ENCODE measurements at places on chromosomes 4 and X.

- no peak for DNase-seq
Observed at GRCh38 chr4:159152181-159152580, 49.3 kb downstream of the RAPGEF2 start.

- DNase-seq: no peak
Observed at GRCh38 chr4:10106421-10107039, 10.1 kb downstream of the WDR1 start.

- DNase-seq: no peak
Observed at GRCh38 chrX:131058136-131058868, at the start of gene ARHGAP36. Gene ARHGAP36 (plus strand): TSS chrX:131058346. CDS start chrX:131081666, 23,320 bp downstream.

DNA sequence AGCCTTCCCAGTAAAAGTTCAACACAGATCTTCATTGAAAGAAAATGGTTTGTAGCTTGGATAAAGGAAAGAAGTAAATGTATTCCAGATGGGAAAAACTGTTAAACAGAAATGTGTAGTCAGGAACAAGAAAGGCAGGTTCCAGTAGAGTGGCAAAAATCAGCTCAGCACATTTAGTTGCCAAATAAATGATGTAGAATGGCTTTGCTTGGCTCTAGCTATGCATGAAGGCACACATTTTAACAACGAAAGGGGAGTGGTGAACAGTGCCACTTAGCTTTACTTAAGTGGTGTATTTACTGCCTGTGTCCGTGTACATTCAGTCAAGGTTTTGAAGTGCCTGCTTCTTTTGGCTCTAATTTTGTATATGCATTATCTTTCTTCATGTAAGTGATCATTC lies 644.5 kb upstream of the ATOH1 start:
- DNase-seq: no peak

DNA sequence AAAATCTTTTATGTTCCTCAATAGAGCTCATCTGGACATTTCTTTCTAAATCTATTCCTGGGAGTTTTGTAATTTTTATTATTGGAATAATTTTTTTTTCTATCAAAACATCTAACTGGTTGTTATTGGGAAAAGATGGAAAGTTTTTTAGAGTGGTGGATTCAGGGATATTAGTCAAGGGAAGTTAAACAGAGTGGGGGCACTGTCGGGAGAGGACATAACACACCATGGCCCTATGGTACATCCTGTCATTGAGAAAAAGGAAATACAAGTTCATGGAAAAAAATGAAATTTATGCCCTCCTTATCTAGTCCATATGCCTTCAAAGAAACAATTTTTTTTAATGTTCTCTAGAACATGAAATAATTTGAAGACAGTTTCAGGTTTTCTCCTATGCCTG lies 96.3 kb upstream of the TSPAN5 start:
- no peak for DNase-seq

Measured in GM06990 (cell line).